CMK (cell line): ENCODE measurements at places on chromosomes 13 and 19.

GRCh38 chr13:33312150-33312860, 26.8 kb upstream of the STARD13 start:
- no peak for DNase-seq

- peak; percentile 98 for DNase-seq
These were observed 12.8 kb downstream of the IER2 start for GRCh38 chr19:13162724-13163608.

DNA sequence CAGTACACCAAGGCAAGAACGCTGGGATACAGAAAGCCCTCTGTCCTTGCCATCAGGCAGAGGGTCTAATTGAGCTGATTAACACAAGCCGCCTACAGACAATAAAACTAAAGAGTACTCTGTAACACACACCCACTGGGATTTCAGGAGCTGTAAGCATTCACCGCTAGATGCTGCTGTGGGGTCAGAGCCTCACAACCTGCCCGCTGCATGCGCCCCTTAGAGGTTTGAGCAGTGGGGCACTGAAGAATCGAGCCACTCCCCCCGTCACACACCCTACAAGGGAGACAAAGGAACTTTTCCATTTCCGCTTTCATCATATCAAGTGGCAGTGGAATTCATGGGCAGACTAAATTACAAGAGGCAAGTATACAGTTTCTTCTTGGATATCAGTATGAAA, 1080.6 kb downstream of the PCDH17 start:
- no peak for DNase-seq

DNA sequence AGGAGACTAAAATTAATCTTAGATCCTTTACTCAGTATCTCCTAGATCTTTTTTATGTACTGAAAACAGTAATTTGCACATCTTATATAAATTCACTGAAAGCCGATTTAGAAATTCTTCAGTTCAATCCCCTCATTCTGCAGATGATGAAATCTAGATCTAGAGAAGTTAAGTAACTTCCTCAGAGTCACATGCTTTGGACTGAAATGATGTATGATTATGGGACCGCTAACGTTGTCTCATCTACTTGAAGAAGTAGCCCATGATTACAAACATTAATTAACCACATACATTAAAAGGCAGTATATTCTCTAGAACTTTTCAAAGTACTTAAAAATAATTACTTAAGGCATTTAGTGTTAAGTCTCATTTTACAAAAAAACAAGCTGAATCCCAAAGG, 37.8 kb downstream of the ELF1 start:
- peak; percentile 14 for DNase-seq

GRCh38 chr19:5917431-5918107, 3.5 kb downstream of the CAPS start:
- DNase-seq: no peak

DNA sequence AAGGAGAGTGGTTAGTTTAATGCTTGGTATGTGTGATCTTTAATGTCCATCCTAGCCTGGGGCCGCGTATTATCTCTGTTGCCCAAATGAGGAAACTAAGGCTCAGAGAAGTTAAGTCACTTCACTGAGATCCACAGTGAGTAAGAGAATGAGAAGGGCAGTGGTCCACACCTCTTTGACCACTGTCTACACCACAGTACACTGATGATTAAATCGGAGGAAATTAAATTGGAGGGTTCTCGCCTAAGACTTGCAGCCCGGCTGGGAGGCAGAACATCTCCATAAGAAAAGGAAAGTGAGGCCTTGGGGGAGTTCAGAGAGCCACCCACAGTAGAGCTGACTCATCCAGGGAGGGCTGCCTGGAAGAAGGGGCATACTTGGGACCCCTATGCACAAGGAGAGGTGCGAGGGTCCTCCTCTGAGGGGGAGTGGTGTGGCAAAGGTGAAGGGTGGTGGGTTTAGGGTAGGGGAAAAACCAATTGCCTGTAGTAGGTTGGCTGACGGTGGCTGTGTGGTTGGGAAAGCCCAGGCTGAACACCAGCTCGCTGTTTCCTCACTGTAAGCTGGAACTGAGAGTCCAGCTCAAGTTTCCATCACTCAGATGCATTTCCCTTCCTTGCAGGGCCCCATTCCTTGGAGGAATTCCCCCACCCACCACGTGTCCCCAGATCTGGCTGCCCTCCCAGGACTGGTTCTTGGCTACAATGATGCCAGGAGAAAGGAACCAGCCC, 15.0 kb upstream of the DHRS12 start:
- no peak for DNase-seq

DNA sequence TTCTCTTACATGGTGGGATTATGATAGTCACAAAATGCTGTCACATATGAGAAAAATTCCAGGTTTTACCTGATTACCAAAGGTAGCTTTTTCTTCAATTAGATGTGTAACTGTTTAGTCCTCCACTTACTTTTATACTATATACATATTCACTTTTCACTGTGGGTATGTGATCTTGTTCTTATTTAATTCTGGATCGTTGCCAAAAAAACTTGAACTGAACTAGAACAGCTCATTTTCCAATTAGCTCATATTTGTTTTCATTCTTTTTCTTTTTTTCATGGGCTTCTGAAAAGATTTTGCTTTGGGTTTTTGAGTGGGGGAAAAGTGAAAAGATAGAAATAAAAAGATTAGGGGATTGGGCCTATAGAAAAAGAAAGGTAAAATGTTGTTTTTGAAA, 291.9 kb downstream of the NDFIP2 start:
- no peak for DNase-seq

DNA sequence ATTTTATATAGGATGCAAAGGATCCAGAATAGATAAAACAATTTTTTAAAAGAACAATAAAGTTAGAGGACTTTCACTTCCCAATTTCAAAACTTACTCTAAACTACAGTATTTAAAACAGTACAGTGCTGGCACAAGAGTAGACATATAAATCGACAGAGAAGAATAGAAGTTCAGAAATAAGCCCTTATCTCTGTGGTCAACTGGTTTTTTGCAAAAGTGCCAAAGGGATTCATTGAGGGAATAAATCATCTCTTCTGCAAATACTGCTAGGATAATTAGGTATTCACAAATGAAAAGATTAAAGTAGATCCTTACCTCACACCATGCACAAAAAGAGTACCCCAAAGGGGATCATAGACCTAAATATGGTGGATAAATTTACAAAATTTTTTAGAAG, 431.0 kb upstream of the HTR2A start:
- no peak for DNase-seq
